T-helper 2 cell (primary cell): ENCODE measurements at places on chromosomes 13 and 19.

GRCh38 chr13:72127031-72127430, 260.0 kb upstream of the DACH1 start:
- DNase-seq: no peak

GRCh38 chr19:32902448-32902847, 32.9 kb upstream of the SLC7A9 start:
- no peak for DNase-seq

DNA sequence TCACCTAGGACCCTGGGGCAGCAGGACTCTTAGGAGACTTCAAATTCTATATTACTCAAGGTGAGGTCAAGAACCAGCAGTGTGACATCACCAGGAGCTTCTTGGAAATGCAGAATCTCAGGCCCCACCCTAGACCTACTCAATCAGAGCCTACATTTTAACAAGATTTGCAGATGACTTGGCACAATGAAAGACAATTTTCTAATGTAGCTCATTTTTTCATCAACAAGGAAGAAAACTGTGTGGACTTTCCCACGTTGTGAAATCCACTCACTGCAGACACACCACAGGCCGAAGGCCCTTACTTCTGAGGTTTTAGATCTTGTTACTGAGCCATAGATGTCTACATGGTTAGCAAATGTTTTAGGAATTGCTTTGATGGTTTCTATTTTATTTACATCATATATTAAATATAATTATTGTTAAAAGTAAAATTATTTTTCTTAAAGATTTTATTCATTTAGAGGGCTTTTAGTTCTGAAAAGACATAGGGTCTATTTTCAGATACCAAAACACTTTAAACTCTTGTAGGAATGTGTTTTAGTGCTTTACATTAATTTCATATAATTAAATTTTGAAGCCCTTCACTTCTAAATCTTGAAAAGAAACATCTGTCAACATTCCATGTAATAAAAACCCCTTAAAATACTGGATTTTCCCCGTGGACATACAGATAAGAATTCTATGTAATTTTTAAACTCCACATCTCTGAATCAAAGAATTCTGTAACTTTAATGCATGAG, 18.5 kb upstream of the STARD13 start:
- no peak for DNase-seq

GRCh38 chr19:38700902-38701454, 43.3 kb downstream of the CAPN12 start:
- DNase-seq: no peak

GRCh38 chr13:23450340-23451046, 17.0 kb upstream of the SACS start:
- DNase-seq: no peak

- DNase-seq: no peak
Observed at GRCh38 chr13:112852392-112852791, 116.6 kb upstream of the MCF2L start.

GRCh38 chr19:9857076-9857721, 22.1 kb downstream of the PIN1 start:
- DNase-seq: no peak

- no peak for DNase-seq
Observed at GRCh38 chr13:44936246-44936645, 53.0 kb downstream of the NUFIP1 start.

GRCh38 chr13:87094646-87095045, 576.5 kb upstream of the SLITRK5 start:
- no peak for DNase-seq

GRCh38 chr13:62702502-62702901, 1286.9 kb upstream of the PCDH20 start:
- DNase-seq: no peak

DNA sequence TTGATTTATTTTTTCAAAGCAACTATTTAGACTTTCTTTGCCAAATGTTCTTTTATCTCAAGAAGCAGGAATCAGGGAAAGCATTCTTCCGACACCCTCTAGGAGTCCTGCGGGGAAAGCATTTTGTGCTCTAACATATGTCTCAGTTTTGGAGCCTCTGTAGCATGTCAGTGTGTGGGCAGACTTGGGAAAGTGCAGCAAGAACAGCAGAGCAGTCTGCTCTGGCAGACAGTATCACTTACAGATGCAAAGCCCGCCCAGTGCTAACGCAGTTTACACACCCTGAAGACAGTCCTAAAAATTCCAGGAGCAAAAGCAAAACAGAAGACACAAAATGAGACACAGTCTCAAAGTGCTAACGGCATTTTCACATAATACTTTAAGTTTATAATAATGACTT, 393.5 kb downstream of the KLF12 start:
- DNase-seq: no peak
